Dermis blood vessel endothelial cell (primary cell): ENCODE measurements at places on chromosomes 5 and 9. TPM values are rescaled to one million over a fixed set of nuclear protein-coding genes. Genes with fewer than 3 reads are reported as not detected.

DNA sequence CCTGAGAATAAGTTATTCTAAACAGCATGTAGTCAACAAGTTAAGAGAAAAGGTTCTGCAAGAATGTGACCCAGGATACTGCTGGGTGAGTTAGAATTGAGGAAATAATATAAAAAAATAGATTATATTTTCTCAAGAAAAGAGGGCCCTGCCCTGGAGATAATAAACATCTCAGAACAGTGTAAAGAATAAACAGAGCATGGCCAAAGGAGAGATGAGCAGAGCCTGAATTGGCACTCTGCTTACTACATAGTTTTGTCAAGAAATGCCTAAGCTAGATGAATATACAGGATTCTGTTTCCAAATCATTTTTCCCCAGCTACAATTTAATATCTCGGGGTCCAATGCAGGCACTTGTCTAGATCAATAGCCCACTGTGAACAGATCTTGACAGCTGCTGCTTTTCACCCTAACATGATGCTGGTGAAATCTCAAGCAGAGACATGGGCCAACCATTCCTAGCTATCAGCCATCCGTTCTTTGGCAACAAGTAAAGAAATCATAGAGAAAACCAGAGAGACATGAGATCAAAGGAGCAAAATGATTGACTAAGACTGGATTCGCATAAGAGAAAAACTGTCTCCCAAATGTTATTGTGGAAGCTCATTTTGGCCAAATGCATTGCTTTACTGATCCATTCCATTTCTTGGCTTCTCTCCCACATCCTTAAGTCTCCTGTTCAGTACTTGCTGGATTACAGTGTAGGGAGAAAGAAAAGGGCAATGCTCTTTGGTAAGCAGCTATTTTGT lies 173.2 kb downstream of the PRELID2 start:
- DNase-seq = no peak

SPATA31C1 gene
- not detected in 2 replicates for total RNA-seq

DNA sequence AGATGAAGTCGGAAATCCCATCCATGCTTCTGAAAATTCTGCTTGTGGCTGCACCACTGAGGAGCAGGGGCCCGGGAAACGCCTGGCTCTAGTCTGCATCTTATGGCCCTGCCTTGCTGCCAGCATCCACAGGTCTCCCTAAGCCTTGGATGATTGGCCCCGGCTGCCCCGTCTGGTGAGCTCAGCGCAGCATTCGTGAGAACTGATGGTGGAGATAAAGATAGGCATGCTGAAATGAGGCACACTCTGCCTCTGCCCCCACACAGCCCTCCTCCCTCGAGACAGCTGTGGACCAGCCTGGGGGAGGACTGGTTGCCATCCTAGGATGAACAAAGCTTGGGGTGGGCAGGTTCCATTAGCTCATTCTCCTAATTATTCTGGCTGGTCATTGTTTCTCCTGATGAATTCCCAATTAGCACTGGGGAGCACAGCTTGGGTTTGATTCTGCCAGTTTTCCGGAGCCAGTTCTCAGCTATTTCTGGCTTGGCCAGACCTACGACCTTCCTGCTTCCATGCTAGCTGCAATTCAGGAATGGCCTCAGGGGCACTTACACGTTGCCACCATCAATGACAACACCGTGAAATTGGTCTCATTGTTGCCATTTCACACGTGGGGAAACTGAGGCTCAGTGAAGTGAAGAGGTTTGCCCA lies 62.8 kb upstream of the CPEB4 start:
- DNase-seq = no peak

GRCh38 chr5:43420241-43420640 lies 8.1 kb upstream of the CCL28 start:
- no peak for DNase-seq

DNA sequence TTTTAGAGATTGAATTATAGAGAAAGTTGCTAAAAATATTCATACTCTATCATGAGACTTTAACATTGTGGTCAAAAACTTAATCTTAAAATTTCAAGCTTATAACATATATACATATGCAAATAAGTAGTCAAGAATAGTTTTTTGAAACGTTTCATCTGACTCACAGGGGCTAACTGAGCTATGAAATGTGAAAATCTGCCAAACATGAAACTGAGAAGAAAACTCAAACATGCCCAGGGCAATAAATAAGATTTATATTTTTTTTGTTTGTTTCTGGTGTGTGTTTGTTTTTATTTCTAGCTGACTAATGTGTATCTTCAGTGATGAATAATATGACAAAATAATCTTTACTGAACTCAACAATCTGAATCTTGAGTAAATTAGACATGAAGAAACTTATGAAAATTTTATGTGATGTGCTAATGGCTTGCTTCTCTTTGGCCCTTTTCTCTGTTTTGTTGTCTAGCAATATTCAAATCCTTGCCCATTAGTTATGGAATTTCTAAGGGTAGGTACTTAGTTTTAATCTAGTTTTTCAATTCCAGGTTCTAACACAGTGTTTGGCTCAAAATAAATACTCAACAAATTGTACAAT lies 99.9 kb downstream of the FAM174A start:
- no peak for DNase-seq

IFNA7 gene
- not detected in 2 replicates for total RNA-seq

DNA sequence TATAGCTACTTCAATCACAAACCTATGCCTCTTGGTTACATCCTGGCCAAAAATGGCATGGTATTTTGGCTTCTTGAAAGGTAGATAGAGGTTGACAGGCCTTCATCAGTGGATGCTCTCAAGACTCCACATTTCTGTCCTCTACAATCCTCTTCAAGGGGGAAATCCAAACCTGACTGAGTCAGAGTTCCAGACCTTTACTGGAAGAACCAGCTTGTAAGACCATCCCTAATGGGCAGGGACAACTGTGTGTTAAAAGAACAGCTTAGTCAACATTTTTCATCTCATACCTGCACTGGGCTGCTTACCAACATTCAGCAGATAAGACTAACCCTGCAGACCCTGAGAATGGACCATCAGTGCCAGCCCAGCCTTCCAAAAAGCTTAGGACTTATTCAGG lies 155.7 kb downstream of the CDK5RAP2 start:
- DNase-seq = no peak
